ENCODE measurements at places on chromosomes 1 and 21.

- no peak for DNase-seq
These were observed 798.1 kb downstream of the ADGRL2 start for GRCh38 chr1:82598812-82599211.

DNA sequence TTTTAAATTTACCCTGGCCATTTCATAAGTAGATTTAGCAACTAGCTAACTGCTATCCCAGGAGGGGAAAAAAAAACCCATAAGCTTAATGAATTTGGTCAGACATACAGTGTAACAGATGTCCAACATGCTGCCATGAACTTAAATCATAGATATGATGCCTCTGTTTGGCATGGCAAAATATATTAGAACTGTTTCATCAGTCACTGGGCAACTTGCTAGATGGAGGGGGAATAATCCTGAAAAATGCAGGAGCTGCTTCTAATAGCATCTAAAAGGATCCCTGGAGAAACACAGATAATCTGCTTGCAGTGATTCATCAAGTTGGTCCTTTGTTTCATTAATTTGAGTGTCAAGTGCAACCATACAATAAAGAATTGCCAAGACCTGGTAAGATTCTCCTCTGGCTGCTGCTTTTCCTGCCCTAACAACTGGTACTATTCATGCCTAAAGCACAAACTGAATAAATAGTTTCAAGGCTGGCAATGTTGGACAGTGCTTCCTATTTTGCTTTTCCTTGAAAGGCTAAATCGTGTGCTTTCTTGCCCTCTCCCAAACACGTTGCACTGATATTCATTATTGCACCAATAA, 1.5 kb upstream of the ST6GALNAC5 start:
- no peak for DNase-seq

DNA sequence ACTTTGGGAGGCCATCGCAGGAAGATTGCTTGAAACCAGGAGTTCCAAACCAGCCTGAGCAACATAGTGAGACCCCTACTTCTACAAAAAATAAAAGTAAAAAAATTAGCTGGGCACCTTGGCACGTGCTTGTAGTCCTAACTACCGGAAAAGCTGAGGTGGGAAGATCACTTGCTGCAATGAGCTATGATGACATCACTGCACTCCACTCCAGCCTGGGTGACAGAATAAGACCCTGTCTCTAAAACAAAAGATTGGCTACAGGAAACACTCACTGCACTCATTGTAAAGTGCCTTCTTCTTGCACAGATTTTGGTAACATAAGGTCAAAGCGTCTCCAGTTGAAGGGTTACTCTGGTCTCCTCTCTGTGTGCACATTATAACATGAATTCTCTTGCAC, 305.7 kb downstream of the TM2D1 start:
- DNase-seq: no peak

- DNase-seq: no peak
These were observed 20.2 kb downstream of the PROK1 start for GRCh38 chr1:110471131-110471530.

DNA sequence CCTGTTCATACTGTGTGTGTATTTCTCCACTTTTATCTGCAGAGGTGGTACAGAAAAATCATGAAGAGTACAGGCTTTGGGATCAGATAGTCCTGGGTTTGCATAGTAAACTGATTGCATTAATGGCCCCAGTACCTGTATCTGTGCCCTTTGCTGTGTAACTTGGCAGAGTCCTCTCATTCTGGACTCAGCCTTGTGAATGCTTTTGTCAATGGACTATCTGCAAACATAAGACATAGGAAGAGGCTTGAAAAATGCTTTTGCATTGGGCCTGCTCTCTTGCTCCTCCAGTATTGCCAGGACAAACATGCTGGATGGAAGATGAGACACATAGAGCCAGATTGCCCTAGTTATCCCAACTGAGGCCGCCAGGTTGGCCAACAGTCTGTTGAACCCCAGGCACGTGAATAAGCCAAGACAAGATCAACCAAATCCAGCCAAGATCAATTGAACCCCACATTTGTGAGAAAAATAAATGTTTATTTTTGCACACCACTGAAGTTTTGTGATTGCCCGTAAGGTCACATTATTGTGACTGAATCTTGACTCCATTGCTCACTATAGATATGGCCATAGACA, 37.2 kb downstream of the ADCY10 start:
- DNase-seq: no peak

DNA sequence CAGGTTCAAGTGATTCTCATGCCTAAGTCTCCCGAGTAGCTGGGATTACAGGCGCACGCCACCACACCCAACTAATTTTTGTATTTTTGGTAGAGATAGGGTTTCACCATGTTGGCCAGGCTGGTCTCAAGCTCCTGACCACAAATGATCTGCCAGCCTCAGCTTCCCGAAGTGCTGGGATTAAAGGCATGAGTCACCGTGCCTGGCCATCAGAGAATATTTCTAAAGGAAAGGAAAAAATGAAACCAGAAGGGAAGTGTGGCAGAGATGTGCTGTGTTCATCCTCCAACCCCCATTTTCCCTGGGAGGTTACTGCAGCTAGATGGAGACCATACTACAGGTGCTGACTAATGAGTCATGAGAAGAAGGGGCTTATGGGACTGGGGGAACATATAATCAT, 964.1 kb downstream of the TTLL7 start:
- no peak for DNase-seq

GRCh38 chr1:11749203-11749689, 12.7 kb upstream of the C1orf167 start:
- no peak for DNase-seq

GRCh38 chr21:44297525-44298290, 2.1 kb upstream of the PFKL start:
- DNase-seq: peak; percentile 55

DNA sequence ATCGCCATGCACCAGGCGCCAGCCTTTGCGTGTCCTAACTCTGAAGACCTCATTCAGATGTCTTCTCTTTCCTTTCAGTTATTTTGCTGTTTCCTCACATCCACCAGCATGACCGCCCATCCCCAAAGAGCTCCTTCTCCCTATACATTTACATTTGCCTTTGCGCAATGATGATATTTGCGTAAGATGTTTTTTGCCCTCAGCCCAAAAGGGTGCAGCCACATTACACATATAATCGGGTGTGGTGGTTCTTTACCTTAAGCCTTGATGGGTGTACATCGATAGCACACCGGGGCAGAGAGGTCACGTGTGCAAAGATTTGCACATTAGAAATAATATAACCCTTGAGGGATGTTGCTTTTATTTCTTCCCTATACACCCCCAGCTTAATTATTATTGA, 192.8 kb downstream of the HUNK start:
- no peak for DNase-seq

GRCh38 chr1:93525431-93525830, 77.5 kb downstream of the FNBP1L start:
- no peak for DNase-seq

DNA sequence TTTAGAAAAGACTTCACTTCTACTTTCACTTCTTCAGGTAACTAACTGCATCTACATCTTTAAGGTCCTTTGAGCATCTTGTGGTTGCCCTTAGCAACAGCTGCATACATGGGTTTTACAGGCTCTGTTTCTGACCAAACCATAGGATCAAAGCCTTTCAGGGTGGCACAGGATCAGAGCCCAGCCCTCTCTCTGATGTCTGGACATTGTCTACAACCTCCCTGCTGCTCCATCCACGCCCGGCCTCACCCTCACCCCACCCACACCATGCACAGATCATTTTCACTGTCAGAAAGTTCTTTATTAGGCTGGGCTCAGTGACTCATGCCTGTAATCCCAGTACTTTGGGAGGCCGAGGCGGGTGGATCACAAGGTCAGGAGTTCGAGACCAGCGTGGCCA, 5.2 kb downstream of the NCF2 start:
- no peak for DNase-seq

DNA sequence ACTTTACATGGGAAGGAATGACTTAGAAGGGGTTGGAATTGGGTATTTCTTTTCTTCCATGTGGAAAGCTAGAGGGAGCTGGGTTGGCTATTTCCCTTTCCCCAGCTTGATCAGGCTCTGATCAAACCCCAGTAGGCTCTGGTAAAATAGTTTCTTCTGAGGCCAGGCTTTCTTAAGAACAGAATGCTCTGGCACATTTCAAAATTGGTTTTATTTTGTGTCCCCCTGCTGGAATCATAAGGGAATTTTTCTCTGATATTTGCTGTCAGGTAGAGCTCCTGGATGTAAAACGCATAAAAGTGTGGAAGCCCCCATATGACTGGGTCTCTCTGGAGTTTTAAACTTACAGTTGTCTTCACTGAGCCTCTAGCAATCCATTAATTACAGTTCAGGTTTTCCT, 17.1 kb upstream of the APOBEC4 start:
- no peak for DNase-seq

GRCh38 chr1:10530281-10530740, 55.6 kb downstream of the PEX14 start:
- DNase-seq: peak; percentile 23

GRCh38 chr1:1021010-1021919, 1.3 kb downstream of the AGRN start:
- no peak for DNase-seq

- no peak for DNase-seq
These were observed 1240.7 kb downstream of the BRINP3 start for GRCh38 chr1:189237008-189237407.

DNA sequence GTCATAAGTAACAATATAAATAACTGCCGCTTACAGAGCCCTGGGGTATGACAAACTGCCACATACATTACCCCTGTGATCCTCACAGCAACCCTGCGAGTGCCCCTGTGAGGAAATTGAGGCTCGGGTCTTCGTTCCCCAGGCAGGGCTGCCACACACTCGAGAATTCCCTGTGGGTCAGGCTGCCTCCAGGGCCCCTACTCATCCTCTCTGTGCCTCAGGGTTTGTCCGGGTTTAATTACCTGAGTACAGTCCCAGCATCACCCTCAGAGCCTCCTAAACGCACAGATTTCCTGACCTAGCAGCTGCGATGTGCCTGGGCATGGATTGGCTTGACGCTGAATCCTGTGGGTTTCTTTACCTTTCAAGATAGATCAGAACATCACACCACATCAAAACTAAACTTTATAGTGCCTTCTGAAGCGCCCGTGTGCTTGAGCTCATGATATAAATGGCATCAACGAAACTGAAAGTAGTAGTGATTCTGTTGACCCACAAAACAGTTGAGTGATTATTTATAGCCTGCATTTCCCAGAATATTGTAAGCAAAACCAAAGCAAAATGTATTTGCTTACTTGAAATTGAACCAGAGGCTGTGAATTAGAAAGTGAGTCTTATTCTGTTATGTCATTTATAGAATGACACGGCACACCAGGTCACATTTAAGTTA, 14.0 kb downstream of the SLC37A1 start:
- DNase-seq: no peak

DNA sequence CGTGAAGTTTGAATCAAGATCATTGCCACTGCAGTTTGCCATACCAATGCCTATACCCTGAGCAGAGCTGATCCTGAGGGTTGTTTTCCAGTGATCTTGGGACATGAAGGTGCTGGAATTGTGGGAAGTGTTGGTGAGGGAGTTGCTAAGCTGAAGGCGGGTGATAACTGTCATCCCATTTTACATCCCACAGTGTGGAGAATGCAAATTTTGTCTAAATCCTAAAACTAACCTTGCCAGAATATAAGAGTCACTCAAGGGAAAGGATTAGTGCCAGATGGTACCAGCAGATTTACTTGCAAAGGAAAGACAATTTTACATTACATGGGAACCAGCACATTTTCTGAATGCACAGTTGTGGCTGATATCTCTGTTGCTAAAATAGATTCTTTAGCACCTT, 78.6 kb downstream of the FMN2 start:
- no peak for DNase-seq

- no peak for DNase-seq
These were observed 25.0 kb upstream of the TSPAN2 start for GRCh38 chr1:115114308-115114707.

- DNase-seq: no peak
These were observed 55.3 kb upstream of the RCC1 start for GRCh38 chr1:28450561-28450960.

DNA sequence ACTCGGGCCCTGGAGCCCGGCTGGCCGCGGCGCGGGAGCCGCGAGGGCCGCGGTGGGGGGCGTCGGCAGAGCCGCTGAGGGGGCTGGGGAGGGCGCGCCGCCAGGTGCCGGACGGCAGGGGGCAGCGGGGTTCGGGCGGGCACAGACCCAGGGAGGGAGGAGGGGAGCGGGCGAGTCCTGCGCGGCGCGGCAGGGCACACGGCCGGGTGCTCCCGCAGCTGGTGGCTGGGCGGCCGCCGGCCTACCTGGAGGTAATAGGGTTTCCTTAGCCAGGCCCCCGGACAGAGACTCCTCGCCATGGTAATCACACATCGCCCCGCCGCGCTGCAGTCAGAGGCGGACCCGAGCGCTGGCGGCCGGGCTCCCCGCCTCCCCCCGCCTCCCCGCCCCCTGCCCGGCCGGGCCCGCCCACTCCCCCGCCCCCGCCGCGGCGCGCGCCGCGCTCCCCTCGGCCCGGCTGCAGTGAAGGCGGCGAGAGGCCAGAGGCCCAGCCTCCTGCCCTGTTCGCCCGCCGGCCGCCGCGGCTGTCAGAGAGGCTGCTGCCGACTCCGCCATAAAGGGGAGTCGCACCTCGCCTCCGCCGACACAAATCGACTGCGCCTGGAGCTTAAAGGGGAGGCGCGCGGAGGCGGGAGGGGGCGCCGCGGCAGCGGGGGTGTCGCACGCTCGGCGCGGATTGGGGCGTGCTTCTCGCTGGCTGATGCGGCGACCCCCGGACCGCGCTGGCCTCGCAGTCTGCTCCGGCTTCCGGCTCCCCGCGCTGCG, at the start of gene DIPK1A:
TSS of gene DIPK1A (minus strand) at position 332 of the 765 bp plus-strand sequence. CDS start at position 299, 33 bp downstream.
- no peak for DNase-seq

DNA sequence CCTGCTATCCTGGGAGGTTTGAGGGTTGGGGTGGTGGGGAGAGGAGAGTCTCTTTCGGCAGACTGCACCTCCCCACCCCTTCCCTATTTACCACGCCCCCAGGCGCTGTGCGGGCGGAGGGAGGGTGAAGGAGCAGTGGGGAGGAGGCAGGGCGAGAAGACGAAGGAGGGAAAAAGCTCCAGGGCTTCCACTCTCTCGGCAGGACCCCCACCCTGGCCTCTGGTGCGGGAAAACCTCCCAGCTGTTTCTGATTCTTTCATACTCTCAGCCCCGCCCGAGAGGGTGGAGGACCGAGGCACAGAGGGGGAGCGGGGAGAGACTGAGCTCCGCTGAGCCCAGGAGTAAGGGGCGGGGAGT, 866 bp upstream of the WNT2B start:
- no peak for DNase-seq

GRCh38 chr1:239982762-239983161, 108.9 kb upstream of the FMN2 start:
- DNase-seq: no peak

DNA sequence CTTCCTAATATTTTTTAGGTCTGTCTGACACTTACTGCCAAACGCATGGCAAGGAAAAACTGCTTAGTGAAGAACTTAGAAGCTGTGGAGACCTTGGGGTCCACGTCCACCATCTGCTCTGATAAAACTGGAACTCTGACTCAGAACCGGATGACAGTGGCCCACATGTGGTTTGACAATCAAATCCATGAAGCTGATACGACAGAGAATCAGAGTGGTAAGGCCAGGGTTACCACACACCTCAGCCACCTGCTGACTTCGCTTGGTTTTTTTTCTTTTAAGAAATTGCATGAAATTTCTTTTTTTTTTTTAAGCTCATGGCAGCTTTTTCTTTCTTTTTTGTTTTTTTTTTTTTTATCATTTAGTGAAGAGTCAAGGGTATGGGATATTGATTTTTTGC, 17.2 kb downstream of the ATP1A1 start:
- no peak for DNase-seq
